ENCODE measurements at places on chromosomes 3 and 15.

DNA sequence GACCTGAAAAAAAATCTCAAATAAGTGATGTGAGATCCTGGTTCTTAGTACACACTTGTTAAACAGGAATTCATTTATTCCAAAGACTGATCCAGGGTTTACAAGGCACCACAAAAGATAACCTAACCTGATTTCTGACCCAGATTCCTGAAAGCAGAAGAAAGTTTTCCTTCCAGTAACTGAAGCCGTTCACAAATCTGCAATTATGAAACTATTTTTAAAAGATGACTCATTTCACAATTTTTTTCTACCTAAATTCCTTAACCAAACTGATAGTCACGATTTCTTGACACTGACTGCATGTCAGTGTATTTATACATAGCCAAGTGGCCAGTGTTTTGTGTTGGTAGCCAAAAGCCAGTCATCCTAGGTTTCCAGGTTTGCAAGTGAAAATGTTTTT, 17.1 kb downstream of the SLC9A9 start:
- DNase-seq = peak; percentile 8

DNA sequence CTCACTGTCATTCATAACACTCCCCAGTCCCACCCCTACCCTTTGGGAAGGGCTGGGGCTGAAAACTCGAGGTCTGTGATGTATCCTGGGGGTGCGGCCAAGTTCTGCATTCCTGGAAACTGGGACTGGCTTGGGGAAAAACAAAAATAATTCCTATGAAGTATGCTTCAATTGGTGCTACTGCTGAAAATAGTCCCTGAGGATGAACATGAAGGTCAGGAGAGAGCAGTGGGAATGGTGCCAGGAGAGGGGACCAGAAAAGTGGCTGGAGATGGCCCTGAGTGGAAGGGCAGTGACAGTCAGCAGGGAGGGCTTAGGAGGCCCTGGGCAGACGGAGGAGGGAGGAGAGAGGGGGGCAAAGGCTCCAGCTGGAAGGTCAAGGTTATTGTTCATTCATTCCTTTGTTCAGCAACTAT, 4.8 kb upstream of the ISLR start:
- DNase-seq = no peak

- no peak for DNase-seq
These were observed 50.9 kb downstream of the TLE3 start for GRCh38 chr15:70046679-70047369.

- no peak for DNase-seq
These were observed 536 bp downstream of the SNAPC5 start for GRCh38 chr15:66496951-66497501.

GRCh38 chr3:101228441-101228840, 91.9 kb downstream of the IMPG2 start:
- DNase-seq = no peak

DNA sequence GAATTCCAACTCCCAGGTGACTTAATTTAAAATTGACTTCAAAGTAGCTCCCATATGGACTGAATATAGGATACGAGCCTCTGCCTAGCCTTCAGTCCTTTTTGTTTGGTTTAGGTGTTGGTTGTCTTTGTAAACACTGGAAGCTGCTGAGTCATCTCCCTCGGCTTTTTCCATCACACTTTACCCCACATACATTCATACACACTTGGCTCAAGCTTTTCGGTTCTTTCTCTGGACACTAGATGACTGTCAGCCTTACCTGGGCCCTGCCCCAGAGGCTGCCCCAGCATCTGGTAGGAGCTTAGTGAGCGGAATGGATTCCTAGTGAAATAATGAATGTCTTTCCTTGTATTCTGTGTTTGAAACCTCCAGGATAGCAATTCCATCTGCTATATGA, 201.5 kb upstream of the IL12A start:
- no peak for DNase-seq

- no peak for DNase-seq
These were observed 40.5 kb downstream of the PGPEP1L start for GRCh38 chr15:98967096-98967495.

DNA sequence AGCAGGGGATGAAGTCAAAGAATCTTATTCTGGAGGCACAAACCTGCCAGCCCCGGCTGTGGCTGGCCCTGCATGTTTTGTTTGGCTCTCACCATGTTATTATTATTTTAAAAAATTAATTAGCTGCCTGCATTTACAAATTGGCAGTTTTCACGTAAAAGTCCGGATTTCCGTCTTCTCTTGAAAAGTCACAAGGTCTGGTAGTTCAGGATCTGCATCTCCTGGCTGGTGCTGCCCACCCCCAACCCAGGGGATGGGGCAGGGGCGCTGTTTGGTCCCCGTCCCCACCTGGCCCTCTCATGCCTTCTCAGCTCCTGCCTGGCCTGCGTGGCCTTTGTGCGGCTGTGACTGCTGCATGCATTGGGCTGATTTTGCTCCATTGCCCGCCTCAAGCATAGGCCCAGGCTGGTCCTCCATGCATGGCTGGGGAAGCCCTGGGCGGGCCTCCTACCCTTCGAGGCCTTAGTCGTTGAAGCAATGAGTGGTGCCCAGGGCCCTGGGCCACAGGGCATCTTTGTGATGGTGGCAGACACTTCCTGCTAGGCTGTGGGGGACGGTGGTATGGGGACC, 2.0 kb downstream of the FBLN2 start:
- DNase-seq = no peak

GRCh38 chr3:145648396-145648795, 512.6 kb downstream of the PLOD2 start:
- no peak for DNase-seq

DNA sequence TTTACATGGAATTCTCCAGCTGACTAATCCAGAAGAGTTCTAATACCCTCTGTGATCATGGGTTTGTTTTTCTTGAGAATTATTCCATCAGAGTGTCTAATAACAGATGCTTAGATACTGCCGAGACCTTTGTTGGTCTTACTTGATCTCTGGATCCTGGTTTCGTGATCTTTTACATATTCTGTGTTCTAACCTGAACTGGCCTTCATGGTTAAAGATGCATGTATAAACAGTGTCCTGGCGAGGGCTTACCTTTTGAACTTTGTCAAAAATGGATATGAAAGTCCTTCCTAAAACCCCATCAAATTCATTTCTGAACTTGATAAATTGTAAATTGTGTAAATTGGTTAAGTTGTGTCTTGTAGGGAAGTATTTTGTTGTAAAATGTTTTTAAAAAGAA, 24.8 kb downstream of the UBE2Q2 start:
- DNase-seq = no peak

GRCh38 chr3:94512876-94513275, 450.0 kb downstream of the NSUN3 start:
- no peak for DNase-seq

- DNase-seq = no peak
These were observed 100.5 kb downstream of the AKAP13 start for GRCh38 chr15:85480923-85481322.

GRCh38 chr3:113838631-113839209, at the start of gene GRAMD1C:
TSS of gene GRAMD1C (plus strand) at chr3:113838788. CDS start at chr3:113838910, 122 bp downstream.
- no peak for DNase-seq

GRCh38 chr3:40878464-40878905, 320.8 kb upstream of the CTNNB1 start:
- no peak for DNase-seq

DNA sequence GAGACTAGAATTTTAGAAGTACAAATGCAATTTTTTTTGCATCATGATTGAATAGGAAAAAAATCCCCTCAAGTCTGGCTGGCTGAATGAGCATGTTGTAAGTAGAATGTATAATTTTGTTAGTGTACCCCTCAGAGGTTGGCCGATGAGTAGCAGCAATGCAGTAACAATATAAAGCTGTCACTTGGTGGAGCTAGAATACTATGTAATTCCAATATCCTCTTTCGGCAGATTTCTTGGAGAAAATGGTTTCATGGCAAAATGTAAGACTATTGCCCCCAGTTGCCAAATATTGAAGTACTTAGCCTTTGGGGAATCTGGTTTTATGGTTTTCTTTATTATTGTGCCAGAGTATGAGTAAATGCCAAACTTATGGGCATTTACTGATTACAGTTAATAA, 39.8 kb upstream of the SGO1 start:
- DNase-seq = no peak

DNA sequence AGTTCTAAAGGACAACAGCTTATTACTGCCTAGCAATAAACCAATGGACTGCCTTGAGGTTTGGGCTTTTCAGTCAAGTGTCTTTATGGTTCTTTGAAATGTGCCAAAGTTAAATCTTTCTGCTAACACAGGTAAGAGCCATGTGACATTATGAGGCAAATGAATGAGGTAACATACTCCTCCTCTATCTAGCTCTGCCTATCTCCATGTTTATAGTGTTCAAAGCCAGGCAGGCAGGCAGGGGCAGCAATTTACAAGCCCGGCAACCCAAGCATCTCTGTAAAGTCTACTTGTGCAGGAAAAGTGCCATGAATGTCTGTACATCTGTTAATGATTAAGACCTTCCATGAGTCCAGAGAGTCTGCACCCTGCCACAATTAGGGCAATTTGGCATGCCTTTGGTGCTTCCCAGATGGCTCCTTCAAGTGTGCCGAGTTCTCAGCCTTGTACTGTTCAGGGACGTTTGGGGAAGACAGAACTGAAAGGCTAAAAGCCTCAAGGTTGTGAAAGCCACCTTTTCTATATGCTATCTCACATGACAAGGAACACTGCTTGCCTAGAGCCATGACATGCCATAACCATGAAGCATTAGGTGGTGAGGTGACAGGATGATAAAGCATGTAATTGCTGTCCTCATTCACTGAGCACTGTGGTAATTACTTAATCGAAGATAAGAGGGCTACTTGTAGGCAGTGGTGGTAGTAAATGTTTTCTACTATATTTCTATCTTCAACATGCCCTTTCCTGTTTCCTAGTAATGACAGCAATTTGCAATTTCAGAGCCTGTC, 41.4 kb upstream of the EIF1B start:
- no peak for DNase-seq

DNA sequence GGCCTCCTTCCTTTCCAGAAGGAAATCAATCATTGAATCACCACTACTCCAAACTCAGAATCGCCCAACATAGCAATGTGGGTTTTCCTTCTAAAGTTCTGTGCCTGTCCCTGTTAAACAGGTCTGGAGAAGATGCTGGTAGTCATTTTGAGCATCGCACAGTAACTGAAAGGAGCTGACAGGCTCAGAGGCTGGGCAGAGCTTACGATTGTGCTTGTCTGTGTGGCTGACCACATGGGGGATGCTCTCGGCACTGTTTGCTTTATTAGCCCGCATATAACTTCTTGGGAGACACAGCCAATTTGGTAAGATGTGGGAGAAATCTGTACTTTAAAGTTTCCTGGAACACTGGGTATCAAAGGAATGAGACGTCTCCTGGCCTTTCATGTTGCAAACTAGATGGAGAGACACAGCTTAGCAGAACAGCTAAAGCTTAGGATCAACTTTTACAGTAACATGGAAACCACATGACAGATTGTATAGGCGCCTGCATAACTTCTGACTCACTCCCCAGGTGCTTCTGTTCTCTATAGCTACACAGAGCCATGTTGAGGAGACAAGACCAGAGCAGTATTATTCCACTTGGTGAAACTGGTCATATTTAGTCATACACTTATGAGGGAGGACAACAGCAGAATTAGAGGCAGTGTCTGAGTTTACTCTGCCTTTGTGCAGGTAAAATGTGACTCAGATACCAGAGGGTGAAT, 374.1 kb downstream of the RORA start:
- DNase-seq = no peak

- no peak for DNase-seq
These were observed 117.2 kb downstream of the TCF12 start for GRCh38 chr15:57035664-57036063.

GRCh38 chr3:155411500-155412223, 118.2 kb upstream of the STRIT1 start:
- DNase-seq = no peak

GRCh38 chr3:129606636-129607390, at the start of gene PLXND1:
TSS of gene PLXND1 (minus strand) at chr3:129606676. CDS start at chr3:129606639, 37 bp downstream.
- no peak for DNase-seq

GRCh38 chr3:8341821-8342247, 159.8 kb upstream of the LMCD1 start:
- DNase-seq = no peak

GRCh38 chr3:2856138-2857133, 253.7 kb downstream of the IL5RA start:
- DNase-seq = no peak

DNA sequence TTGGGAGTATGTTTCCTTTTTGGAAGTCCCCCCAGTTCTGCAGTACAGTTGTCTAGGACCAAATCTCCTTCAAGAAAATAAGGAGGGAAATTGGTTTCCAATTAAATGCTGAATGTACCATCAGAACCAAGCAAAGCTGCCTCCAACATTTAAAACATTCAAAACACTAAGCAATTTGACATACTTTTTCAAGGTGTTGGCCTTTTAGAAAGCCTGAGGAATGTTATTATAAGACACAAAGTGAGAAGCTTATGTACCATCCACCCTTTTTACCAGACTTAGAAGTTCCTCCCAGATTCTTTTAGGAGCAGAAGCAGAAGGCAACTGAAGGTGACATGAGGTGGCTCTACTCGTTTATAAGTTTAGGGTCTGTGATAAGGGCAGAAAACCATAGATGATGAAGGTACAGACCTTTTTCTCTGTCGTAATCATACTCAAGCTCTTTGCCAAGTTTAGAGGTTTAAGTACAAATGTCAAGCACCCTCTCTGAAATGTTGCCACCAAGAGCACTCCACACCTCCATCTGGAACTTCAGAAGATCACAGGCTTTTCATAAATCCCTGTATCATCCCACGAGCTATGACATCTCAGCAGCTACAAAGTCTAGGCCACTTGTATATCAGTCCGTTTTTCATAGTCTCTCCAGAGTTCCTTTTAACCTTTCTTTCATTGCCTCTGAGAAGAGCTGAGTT, 282.5 kb upstream of the THBS1 start:
- no peak for DNase-seq

DNA sequence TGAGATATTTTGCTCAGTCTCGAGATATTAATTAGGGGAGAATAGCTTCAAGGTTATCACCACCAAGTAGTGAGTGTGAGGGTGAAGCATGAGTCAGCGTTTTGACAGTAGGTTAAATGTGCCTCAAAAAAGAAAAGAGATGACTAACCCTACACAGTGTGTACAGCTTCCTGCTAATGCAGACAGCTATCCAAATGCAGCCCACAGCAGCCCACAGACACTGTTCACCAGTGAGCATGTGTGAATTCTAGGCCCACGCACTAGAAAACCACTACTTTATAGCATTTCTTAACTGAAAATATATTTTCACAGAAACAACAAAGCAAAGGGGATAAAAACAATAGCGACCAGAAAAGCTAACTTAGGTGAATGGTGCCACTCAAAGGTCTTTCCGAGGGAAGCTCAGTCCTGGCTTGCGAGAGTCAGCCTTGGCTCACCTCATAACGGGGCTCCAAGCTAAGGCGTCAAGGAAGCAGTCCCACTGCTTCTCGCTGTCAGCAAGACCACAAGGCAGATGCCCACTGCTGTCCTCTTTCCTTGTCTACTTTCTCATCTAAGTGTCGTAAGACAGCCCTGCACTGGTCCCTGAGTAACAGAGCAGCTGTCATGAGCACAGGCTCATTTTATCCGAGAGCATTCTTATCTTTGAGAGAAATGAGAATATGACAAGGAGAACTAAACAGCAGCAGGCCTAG, 47.6 kb downstream of the TXNRD3 start:
- peak; percentile 43 for DNase-seq

Data from non-pigmented ciliary epithelial cell (primary cell).